Pons (tissue), 1 donor: ENCODE measurements at places on chromosomes 6 and 20.

- no peak for DNase-seq
These were observed 11.5 kb upstream of the DEFB113 start for GRCh38 chr6:49980898-49981297.

GRCh38 chr20:2873747-2874041 lies 413 bp downstream of the PTPRA start:
- DNase-seq: no peak

- DNase-seq: no peak
These were observed 28.7 kb downstream of the COL11A2 start for GRCh38 chr6:33163540-33163939.

- no peak for DNase-seq
These were observed 142.7 kb downstream of the PTPRT start for GRCh38 chr20:43046966-43047365.
